ENCODE measurements at places on chromosomes 1 and 21.

DNA sequence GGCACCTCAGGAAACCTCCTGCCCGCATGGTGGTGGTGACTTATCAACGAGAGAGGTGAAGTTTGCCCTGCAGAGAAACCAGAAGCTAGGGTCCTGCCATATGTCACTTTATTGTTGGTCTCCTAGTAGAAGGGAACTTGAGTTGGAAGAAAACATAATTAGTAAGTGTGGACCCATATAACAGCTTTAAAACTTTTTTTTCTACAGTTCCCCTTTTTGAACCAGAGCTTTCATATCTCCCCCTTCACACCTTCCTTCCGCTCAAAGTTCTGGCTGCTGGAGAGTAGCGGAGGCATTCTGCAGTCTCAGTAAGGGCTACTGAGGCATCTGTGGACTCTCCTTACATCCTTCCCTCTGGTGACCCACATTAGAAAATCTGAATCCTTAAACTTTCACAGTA is 48.9 kb downstream of the PHC2 start:
- DNase-seq = peak; percentile 18

DNA sequence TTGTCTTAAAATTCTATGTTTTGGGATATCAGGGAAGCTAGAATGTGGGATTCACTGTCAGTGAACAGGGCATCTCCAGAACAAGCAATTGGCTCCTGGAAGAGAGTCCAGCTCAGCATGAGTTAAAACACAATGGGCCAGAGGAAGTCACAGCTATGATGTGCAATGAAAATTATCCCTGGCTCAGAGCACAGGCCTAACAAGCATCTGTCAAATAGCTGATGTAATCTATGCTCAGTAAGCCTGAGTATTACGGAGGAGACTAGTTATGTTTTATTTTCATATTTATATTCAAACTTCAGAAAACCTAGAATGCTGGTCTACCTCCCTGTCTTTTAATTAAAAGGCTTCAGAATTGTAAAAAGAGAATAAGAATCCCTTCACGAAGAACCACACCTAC is 41.6 kb downstream of the PARP1 start:
- DNase-seq = no peak

DNA sequence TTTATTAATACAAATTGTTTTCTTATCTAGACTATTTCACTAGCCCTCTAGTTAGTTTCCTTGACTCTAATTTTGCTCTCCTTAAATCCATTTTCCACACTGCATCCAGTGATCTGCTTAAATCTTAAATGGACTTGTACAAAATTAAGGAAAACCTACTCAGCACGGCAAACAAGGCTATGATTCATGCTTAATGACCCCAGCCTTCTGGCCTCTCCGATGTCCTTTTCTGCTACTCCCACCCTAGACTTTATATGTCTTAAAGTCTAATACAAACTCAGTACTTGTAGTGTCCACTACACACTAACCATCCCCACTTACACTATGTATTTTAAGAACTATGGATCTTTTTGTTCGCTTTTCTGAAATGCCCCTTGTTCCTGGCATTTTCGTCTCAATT is 2.2 kb downstream of the TMED5 start:
- DNase-seq = no peak

DNA sequence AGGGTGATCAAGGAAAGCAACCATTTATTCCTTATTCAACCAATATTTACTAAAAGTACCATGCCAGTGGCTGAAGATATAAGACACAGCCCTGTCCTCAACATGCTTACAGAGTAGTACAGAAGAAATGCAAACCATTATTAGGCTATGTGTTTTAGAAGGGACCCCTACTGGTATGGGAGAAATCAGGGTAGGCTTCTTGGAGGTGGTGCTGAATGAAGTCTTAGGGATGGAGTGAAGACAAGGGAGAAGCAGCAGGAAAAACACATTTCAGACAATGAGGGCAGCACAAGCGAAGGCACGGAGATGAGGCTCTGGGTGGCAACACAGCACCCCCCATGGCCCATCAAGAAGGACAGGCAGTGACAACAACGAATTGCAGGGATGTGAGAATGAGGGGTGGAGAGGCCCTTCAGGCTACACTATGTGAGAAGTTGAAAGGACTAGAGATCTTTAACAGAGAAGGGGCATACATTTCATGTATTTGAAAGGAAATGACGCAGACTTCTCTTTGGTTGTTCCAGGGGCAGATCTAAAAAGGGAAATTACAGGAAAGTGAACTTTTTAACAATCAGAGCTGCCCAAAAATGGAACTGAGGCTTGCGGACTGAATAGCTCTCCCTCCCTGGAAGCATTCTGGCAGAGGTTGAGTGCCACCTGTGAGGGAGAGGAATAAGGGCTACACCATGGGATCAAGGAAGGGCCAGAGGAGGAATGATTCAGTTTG is 16.8 kb upstream of the CD58 start:
- DNase-seq = no peak

GRCh38 chr1:244065960-244066388 is 14.9 kb downstream of the ZBTB18 start:
- no peak for DNase-seq

DNA sequence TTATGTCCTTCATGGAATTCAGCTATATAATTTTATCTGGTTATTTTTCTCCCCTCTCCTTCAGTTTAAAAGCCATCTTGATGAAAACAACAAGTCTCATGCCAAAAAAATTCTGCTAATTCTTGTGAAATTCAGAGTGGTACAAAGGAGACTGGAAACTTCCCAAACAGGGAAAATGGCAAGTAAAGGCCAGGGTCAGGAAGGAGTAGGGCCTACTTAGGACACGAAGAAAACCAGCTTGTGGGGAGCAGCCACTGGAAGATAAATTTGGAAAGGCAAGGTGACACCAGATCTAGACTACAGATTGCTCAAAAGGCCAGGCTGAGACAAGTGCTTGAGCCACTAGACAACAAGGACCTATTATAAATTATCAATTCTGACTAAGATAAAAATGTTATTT is 6.4 kb downstream of the TSTD1 start:
- DNase-seq = no peak

- DNase-seq = no peak
Measured at GRCh38 chr1:203049576-203050180, 23.4 kb downstream of the PPFIA4 start.

GRCh38 chr1:100597784-100598183 is 59.8 kb downstream of the GPR88 start:
- DNase-seq = no peak

- DNase-seq = peak; percentile 55
Measured at GRCh38 chr1:17586172-17586964, 46.9 kb downstream of the ARHGEF10L start.

DNA sequence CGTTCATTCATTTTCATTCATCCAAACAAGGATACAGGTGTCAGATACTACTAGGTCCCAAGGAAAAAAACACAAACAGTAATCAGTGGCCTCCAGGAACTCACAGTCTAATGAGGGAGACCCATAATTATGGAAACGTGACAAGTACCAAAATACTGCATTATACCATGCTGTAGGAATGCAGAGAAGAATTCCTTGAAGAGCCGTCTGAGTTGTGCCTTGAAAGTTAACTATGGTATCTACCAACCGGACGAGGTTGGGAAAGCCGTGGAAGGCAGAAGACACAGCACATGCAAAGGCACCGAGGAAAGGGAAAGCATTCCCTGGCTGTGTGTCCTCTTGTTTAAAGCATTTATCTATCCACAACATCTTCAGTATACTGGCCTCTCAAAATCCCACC is 206.0 kb downstream of the DAB1 start:
- no peak for DNase-seq

DNA sequence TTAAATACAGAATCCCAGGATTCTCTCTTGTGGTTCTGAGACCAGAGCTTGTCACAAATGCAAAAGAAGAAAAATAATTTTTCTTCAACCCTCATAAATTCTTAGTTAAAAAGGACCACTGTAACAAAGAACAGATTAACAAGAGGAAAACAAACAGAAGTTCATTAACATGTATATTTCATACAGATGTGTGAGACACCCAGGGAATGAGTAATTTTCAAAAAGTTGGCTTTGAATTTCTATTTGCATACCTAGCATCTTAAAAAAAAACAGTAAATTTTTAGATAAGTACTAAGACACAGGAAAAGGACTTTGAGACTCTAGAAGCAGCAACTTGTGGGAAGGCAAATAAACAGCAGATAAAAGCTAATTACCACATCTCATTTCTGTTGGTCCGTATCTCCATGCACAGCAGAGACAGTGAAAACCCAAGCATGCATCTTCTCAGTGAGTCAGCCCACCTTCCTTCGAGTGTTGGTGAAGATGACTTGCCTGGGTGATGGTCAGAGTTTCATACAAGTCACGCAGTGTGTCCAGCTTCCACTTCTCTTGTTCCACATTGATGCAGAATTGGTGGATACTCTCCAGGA is 399.9 kb upstream of the ADAMTS5 start:
- DNase-seq = no peak

DNA sequence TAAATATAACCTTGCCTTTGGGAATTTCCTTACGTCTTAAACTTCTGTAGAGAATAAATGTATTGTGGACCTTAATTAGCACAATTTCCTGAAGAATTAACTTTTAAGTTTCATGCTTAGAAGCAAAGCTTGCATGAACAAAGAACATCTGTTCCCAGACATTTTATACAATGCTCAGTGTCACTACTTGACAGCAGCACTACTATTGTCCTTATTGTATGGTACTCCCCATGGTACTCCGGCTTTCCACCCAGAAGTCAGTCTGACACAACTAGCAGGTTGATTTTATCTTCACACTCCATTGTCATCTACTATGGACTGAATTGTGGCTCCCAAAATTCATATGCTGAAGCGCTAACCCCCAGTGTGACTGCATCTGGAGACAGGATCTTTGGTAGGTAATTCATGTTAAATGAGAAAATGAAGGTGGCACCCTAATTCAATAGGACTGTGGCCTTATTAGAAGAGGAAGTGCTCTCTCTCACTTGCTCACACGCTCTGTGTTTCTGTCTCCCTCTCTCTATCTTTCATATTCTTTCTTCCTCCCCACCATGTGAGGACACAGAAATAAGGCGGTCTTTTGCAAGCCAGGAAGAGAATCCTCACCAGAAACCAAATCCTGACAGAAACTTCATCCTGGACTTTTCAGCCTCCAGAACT is 10.7 kb upstream of the OR2B11 start:
- DNase-seq = no peak

GRCh38 chr1:78520216-78520615 is 29.4 kb downstream of the PTGFR start:
- no peak for DNase-seq

DNA sequence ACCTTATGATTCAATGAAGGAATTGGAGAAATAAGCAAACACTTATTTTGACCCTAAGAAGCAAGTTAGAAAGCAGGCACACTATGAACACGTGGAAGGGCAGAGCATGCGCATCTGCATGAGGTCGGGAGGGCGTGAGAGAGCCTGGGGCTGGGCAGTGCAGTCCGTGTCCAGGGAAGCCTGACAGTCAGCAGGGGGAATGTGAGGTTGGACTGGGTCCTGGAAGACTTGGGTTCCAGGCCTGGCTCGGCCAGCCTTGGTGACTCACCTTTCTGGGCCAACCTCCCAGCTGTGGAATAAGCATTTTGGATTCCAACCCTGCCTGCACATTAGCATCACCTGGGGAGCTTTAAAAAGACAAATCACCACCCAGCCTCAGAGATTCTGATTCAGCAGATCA is 26.6 kb upstream of the LMX1A start:
- peak; percentile 88 for DNase-seq

DNA sequence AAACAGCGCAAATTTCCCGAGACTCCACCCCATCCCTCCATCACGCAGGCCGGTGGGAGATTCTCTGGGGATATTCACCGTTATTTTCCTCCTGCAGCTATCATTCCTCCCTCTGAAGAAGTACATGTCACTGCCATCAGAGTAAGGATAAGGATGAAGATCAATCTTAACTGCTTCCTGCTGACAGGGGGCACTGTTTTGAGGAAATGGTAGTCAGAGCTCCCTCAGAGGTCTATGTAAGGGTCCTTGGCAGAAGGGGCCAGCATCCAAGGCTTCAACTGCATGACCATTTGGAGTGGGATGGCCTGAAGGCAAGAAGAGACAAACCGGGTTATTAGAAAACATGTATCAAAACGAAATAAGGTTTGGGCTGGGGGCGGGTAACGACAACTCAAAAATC is 111.5 kb downstream of the KCNK1 start:
- DNase-seq = no peak

DNA sequence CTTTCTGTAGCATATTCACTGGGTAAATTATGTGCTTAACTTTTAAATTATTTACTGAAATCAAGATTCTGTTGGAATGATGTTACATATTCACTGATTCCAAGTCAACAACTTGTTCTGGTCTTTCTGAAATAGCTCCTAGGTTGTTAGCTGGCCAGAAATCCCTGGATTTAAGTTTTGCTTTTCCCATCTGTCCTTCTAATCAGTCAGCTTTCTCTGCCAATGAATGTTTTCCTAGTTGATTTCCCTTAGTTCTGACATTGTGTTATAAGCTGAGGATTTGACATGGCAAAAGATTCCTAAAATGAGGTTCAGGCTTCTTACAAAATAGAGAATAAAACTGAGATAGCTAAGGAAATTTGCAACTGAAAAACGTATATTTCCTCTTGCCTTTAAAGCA is 1479.6 kb downstream of the MRPL39 start:
- DNase-seq = no peak

- DNase-seq = no peak
Measured at GRCh38 chr1:114152508-114153260, 985 bp downstream of the SYT6 start.

DNA sequence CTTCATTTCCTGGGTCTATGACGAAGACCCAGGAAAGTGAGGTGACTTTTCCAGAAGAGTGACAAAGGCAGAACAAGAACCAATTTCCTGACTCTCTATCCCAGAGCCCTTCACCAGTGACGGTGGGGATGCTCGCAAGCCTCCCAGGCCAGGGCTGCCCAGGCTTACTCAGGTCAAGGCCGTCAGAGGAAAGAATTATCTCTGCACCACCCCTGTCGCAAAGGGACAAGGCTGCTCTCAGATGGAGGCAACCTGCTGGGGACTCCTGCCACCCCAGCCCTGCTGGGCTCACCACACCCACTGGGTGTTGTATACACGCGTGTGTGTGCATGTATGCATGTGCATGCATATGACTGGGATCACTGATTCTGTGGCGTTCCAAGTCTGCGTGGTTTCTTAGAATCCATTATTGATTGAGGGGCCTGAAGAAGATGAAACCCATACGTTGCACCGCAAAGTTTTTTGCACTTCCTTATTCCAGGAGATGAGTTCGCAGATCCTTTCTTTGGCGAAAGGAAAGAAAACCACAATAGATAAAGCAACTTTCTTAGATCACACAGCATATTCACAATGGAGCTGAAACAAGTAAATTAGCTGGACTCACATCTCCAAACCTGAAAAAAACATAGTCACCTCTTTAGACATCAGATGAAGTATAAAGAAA is 255.8 kb downstream of the RHOU start:
- peak; percentile 63 for DNase-seq

All from ascending aorta (tissue), 2 donors.